Activated CD4-positive, alpha-beta T cell treated with anti-CD3 and anti-CD28 coated beads for 4 hours (primary cell): ENCODE measurements at places on chromosomes 4 and X.

DNA sequence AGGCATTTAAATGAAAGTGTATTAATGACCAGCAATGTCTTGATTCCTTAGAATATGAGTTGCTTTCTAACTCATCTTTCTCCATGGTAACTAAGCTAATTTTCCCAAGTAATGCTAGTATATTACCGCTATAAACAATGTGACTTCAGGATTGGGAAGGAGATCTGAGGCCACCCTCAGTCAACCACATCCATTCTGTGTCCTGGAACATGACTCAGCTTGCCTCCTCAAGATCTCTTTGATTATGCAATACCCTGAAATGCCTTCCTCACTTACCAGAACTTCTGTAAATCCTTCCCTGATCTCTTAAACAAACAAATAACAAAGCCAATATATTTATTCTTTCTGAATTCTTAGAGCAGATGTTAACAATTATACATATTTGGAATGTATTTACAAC, 1495.5 kb downstream of the PCDH18 start:
- DNase-seq = no peak

DNA sequence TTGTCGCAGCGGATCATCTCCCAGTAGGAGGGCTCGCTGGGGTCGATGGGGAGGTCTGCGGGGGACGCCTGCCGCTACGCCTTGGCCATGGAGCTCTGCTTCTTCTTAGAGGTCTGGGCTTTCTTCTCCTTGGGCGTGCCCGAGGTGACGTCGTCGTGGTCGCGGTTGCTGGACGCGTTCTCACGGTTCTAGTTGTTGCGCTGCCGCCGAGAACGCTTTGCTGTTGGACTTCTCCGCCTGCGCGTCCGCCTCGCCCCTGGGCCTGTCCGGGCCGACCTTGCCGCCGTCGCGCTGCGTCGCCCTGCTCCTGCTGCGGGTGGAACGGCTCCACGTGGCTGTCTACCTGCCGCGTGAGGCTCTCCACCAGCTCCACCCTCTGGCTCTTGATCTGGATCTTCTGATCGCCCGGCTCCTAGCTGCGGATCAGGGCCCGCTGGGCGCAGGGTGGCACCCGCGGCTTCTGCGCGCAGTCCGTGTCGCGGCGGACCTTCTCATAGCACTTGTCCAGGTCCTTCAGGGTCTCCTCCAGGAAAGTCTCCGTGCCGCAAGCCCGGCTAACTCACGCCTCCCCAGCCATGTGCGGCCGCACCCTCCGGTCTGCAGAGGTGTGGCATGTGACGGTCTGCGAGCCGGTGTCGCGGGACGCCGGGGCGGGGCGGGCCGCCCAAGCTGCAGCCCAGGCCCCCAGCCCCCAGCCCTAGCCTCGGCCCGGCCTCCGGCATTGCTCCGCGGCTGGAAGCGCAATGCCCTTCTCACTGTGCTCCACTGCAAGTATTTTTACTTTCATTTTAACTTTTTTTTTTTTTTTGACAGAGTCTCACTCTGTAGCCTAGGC, 40.5 kb upstream of the OGT start:
- DNase-seq = peak; percentile 53

GRCh38 chrX:78119521-78120227, 15.6 kb downstream of the PGK1 start:
- DNase-seq = no peak

- no peak for DNase-seq
These were observed 170.4 kb upstream of the MAB21L2 start for GRCh38 chr4:150411520-150411919.

DNA sequence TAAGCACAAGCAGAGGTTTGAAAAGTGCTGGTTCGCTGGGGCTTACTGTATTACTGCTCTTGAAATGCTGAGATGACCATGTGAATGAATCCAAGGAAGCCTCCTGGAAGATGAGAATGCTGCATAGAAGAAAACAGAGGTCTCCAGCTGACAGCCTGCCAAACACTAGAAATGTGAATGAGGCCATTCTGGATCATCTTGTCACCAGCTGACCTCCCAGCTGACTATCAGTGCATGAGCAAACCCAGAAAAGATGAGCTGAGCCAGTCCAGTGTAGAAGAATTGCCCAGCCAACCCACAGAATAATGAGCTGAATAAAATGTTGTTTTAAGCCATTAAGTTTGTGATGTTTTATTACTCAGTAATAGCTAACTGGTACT, 49.1 kb upstream of the DYNLT3 start:
- DNase-seq = no peak

DNA sequence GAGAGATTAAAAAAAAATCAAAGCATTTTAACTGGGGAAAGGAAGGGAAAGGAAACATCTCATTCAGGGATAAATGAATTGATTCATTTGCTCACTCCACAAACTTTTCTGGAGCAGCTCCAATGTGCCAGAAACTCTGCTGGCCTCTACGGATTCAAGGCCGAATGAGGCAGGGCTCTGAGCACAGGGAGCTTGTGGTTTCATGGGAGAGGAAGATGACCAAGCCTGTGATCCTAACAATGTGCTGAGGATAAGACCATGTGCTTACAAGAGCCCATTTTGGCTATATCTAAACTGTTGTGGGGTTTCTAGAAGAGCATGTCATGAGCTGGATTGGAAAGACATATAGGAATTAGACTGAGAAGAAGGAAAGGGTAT, 137.5 kb downstream of the ZNF674 start:
- no peak for DNase-seq

DNA sequence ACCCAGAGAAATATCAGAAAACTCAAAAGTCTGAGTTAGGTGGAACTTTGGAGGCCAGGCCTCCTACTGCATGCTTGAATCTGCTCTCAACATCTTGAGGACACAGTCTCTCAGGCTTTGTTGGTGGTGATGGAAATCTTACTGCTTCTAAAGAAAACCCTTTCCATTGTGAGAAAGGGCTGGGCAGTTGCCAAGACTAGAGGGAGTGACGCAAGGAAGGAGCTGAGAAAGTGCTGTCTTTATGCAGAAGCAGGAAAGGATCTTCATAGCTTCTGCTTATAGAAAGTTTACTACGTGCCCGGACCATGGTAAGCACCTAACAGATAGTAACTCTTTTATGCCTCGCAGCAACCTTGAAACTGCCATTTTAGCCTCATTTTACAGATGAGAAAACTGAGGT, 2.4 kb upstream of the CRMP1 start:
- DNase-seq = no peak

DNA sequence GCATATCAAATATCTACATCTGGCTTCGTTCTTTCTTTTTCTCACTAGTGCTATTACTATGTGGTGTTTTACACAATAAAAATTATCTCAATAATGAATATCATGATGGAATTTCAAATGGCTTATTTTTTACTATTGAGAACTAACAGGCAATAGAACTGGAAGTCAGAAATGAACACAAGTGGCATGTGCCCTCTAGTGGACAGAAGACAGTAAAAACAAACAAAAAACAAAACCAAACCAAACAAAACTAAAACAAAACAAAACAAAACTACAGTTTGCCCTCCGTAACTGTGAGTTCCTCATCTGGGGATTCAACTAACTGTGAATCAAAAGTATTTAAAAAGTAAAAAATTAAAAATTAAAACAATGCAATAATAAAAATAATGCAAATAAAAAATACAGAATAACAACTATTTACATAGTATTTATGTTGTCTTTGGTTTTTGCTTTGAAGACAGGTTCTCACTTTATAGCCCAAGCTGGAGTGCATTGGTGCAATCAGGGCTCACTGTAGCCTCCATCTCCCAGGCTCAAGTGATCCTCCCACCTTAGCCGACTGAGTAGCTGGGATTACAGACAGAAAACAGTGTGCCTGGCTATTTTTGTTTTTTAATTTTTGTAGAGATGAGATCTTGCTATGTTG, 195.6 kb upstream of the TACR3 start:
- DNase-seq = no peak

GRCh38 chrX:155535866-155536265, 76.9 kb downstream of the TMLHE start:
- no peak for DNase-seq

DNA sequence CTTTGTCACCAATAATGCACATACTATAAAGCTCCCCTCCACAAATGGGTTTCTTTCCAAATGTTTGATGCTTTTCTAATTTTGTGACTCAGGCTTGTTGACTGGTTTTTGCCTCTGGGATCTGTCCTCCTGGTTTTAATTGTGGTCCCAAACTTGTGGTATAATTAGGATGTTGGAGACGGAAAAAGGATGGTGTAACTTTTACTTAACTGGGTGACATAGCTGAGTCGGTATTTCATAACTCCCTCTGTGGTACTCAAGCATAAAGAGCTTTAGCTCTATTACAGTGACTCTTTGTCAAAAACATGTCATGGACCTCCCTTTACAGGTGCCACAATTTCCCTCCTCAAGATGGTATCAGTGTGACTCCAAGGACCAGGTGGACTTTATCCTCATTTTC, 119.7 kb upstream of the RBPJ start:
- DNase-seq = no peak
